Left lung (tissue), 14 donors: ENCODE measurements at places on chromosomes 7 and 10. TPM values are rescaled to one million over a fixed set of nuclear protein-coding genes. Genes with fewer than 3 reads are reported as not detected.
A peak's percentile ranks its signal among the peaks of the same experiment; 100 is the strongest.

DNA sequence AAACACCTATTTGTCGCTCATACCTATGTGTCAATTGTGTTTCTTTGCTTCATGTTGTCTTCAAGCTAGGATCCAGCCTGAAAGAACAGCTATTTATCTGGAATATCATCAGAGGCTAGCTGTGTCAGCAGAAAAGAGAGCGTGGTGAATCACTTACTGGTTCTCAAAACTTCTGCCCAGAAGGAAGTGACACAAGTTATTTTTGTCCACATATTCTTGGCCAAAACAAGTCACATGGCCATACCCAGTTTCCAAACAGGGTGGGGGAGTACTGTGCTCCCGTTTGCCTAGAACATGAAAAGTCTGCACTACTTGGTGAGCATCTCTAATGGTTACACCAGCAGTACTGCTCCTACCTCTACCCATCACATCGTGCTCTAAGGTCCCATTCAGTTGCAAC is 160.9 kb upstream of the CSTF2T start:
- no peak overlapping the region for H3K27ac ChIP-seq
- DNase-seq = no peak
- H3K4me3 ChIP-seq = no peak overlapping the region
- H3K4me1 ChIP-seq = no peaks in the 10 kb centered on the region
- no peaks in the 10 kb centered on the region for H3K27me3 ChIP-seq

- DNase-seq = peak; percentile 38
- no peak overlapping the region for H3K4me3 ChIP-seq
- peaks cover 33% of the 10 kb centered on the region for H3K4me1 ChIP-seq
- H3K27me3 ChIP-seq = no peaks in the 10 kb centered on the region
- no peaks in the 10 kb centered on the region for H3K36me3 ChIP-seq
Measured at GRCh38 chr10:102268375-102268888, 23.1 kb downstream of the GBF1 start.

- peaks cover 3% of the 10 kb centered on the region for H3K4me1 ChIP-seq
- no peaks in the 10 kb centered on the region for H3K27me3 ChIP-seq
- H3K4me3 ChIP-seq = peak overlapping the region; percentile 88
- peak; percentile 12 for DNase-seq
- no peaks in the 10 kb centered on the region for H3K36me3 ChIP-seq
Measured at GRCh38 chr7:17940951-17941431, 697 bp upstream of the SNX13 start.

GRCh38 chr7:66921396-66921917 is 432 bp downstream of the TMEM248 start:
- no peaks in the 10 kb centered on the region for H3K27me3 ChIP-seq
- peaks cover 12% of the 10 kb centered on the region for H3K36me3 ChIP-seq
- peak; percentile 82 for DNase-seq
- H3K27ac ChIP-seq = peak overlapping the region; percentile 10
- peak overlapping the region; percentile 76 for H3K4me3 ChIP-seq

DNA sequence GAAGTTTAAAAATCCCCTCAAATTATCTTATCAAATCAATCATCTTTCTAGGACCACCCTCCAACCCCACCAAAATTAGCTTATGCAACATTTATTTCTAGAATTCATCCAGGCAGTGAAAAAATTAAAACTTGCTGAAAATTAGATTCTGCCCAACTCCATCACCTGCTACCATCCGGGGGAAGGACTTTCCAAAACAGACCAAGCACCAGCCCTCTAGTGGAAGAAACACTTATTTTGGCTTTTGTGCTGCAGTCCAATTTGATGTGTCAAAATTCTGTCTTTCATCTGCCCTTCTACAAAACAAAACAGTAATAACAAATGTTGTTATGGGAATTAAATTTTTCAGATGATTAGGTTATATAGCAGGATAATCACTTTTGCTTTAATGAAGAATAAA is 35.1 kb downstream of the GCC1 start:
- no peak for DNase-seq
- H3K27me3 ChIP-seq = no peaks in the 10 kb centered on the region
- H3K4me3 ChIP-seq = no peak overlapping the region
- H3K36me3 ChIP-seq = no peaks in the 10 kb centered on the region
- no peak overlapping the region for H3K27ac ChIP-seq

DNA sequence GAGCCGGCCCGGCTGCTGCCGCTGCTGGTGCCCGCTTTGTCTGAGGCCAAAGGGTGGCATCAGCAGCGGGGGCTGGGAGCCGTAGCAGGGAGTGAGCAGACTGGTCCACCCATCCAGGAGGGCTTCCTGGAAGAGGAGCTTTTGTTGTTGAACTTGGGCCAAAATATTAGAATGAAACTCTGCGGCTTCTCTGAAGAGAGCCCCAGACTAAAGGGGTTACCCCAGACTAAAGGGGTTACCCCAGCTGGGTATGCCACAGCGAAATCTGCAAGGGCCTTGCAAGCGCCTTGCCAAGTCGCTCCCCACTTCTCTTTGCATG is 154.7 kb upstream of the ZMIZ1 start:
- H3K4me1 ChIP-seq = no peaks in the 10 kb centered on the region
- no peak overlapping the region for H3K27ac ChIP-seq
- H3K36me3 ChIP-seq = no peaks in the 10 kb centered on the region
- DNase-seq = no peak
- no peak overlapping the region for H3K4me3 ChIP-seq

DNA sequence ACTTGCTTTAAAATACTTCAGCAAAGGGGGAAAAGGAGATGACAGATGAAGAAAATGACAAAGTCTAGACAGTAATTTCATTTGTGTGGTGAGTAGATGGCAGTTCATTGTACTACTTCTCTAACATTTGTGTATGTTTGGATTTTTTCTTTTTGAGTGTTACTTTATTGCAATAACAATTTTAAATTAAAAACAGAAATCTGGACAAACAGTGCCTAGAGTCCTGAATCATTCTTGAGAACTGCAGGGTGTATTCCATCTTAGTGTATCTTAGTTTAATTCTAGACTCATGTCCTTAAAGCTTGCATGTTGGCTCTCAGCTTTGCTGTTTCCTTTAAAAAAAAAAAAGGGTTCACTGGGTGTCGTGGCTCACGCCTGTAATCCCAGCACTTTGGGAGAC is 31.1 kb downstream of the HOXA1 start:
- H3K36me3 ChIP-seq = no peaks in the 10 kb centered on the region
- no peak overlapping the region for H3K4me3 ChIP-seq
- no peaks in the 10 kb centered on the region for H3K27me3 ChIP-seq
- no peak for DNase-seq

- no peaks in the 10 kb centered on the region for H3K27me3 ChIP-seq
- H3K36me3 ChIP-seq = no peaks in the 10 kb centered on the region
- peak overlapping the region; percentile 45 for H3K27ac ChIP-seq
- H3K4me1 ChIP-seq = peaks cover 10% of the 10 kb centered on the region
Measured at GRCh38 chr7:141785706-141786552, 4.1 kb upstream of the TAS2R5 start.

DNA sequence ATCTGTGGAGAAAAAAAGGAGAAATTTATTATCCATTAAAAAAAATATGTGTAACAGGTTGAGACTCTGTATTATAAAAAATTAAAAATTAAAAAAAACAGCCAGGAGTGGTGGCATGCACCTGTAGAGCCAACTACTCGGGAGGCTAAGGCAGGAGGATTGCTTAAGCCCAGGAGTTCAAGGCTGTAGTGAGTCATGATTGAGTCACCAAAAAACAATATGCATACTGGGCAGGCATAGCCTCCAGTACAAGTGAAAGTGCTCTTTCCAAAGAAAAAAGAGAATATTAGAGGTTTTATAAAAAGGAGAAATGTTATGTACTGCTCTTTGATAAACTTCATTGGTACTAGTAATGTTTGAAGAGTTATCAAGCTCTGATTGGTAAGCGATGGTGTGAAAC is 647.1 kb upstream of the ZWINT start:
- no peak overlapping the region for H3K27ac ChIP-seq
- DNase-seq = no peak
- no peaks in the 10 kb centered on the region for H3K27me3 ChIP-seq

GRCh38 chr7:97012365-97013133 is 7.2 kb downstream of the DLX6 start:
- no peaks in the 10 kb centered on the region for H3K4me1 ChIP-seq
- no peaks in the 10 kb centered on the region for H3K36me3 ChIP-seq
- H3K4me3 ChIP-seq = no peak overlapping the region
- H3K27ac ChIP-seq = no peak overlapping the region
- H3K27me3 ChIP-seq = peaks cover 100% of the 10 kb centered on the region

DNA sequence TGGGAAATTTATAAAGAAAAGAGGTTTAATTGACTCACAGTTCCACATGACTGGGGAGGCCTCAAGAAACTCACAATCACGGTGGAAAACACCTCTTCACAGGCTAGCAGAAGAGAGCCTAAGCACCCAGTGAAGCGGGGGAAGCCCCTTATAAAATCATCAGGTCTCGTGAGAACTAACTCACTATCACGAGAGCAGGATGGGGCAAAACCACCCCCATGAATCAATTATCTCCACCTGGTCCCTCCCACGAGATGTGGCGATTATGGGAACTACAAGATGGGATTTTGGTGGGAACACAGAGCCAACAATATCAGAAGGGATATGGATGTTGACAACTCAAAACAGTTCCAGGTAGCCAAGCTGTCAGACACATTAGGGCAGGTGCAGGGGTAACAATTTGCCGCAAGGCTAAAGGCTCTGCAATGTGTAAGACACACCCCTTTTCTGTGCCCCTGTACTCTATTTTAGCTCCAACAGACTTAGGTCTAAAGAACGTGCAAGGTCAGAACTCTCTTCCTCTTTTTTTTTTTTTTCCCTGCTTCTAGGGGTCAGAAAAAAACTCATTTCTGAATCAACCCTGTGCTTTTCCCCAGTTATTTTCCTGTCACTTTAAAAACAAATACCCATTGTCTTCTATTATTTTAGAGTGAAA is 30.7 kb upstream of the RBM20 start:
- H3K36me3 ChIP-seq = no peaks in the 10 kb centered on the region
- no peak overlapping the region for H3K4me3 ChIP-seq

DNA sequence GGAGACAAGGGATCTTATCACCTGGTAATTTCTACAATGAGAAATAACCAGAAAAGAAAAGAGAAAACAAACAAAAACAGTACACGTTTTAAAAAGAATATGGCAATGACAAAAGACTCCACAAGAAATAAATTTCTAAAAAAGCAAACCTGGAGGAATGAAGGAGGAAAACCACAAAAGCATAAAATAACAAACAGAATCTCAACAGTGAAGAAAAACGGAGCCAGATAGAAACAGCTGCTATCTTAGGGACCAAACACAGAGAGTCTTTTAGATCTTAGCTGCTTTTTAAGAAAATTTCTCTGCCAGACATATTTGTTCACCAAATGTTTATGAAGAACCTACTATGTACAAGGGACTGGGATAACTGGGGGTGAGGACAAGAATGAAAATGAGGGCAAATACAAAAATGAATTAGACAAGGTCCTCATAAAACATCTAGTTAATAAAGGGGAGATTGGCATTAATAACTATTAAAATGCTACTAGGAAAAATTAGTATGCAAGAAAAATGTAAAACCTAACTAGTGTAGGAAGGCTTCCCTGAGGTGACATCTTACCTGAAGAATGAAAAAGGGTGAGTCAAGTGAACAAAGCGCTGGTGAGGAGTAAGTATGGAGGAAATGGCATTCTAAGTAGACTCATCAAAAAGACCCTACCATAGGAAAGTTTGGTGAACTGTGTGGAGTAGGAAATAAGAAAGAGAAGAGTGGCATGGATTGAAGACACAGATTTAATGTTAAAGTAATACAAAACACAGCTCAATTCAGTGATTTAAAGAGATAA is 34.3 kb downstream of the WASL start:
- no peak overlapping the region for H3K27ac ChIP-seq
- H3K4me1 ChIP-seq = peaks cover 42% of the 10 kb centered on the region
- H3K27me3 ChIP-seq = no peaks in the 10 kb centered on the region

DNA sequence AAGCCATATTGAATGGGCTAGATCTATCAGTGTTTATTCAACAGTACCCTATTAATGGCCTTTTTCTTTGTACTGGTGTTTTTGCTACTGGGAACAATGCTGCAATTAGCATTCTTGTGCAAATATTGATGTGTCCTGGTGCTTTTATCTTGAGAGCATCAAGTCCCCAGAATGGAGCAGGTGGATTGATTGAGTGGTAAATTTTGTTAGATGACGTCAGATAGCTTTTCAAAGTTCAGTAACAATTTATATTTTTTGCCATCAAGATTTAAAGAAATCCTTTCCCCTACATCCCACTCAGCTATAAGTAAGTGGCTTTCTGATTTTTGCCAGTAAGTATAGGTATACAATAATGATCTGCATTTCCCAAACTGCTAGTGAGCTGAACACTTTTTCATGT is 63.4 kb upstream of the SYPL1 start:
- no peak overlapping the region for H3K27ac ChIP-seq
- H3K4me3 ChIP-seq = no peak overlapping the region
- DNase-seq = no peak
- H3K27me3 ChIP-seq = peaks cover 7% of the 10 kb centered on the region
- H3K36me3 ChIP-seq = no peaks in the 10 kb centered on the region
- peaks cover 11% of the 10 kb centered on the region for H3K4me1 ChIP-seq

DNA sequence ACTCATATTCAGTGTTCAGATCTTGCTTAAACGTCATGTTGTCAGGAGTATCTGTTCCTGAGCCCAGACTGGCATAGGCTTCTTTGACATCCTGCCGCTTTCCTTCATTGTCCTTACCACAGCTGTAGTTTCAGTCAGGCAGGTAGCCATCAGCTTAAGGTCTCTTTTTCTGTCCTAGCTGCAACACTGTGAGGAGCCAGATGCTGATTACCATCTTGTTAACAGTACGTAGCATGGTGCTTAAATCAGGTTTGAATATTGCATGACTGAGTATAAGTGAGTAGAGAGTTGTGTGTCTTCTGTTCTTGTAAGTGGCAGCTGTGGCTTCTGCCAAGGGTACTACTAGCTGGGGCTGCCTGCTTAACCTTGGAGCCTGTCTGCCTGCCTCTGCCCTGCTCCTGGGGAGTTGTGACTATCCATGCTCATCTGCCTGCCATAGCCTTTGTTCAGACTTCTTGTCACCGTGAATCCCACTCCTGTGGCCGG is 92.6 kb downstream of the MAPK8 start:
- no peaks in the 10 kb centered on the region for H3K36me3 ChIP-seq
- H3K27me3 ChIP-seq = no peaks in the 10 kb centered on the region
- DNase-seq = no peak
- no peak overlapping the region for H3K27ac ChIP-seq
- H3K4me3 ChIP-seq = no peak overlapping the region
- H3K4me1 ChIP-seq = peaks cover 8% of the 10 kb centered on the region

PGAM2 gene
- total RNA-seq = 0.79 TPM

EBLN1 gene
- total RNA-seq = not detected

HOXA2 gene
- total RNA-seq = 1.4 TPM

GRID1 gene
- 2.6 TPM for total RNA-seq

PHF14 gene
- 30.2 TPM for total RNA-seq
